ENCODE measurements at places on chromosomes 2 and 18. TPM values are rescaled to one million over a fixed set of nuclear protein-coding genes. Genes with fewer than 3 reads are reported as not detected.

GRCh38 chr2:163455815-163456214 is 280.0 kb downstream of the FIGN start:
- no peak for DNase-seq

- no peak for DNase-seq
Observed at GRCh38 chr2:27621524-27621923, 7.3 kb downstream of the CCDC121 start.

- no peak for DNase-seq
Observed at GRCh38 chr2:104856086-104856972, 2.4 kb downstream of the POU3F3 start.

GRCh38 chr2:114550364-114550763 is 107.9 kb downstream of the DPP10 start:
- DNase-seq: no peak

DNA sequence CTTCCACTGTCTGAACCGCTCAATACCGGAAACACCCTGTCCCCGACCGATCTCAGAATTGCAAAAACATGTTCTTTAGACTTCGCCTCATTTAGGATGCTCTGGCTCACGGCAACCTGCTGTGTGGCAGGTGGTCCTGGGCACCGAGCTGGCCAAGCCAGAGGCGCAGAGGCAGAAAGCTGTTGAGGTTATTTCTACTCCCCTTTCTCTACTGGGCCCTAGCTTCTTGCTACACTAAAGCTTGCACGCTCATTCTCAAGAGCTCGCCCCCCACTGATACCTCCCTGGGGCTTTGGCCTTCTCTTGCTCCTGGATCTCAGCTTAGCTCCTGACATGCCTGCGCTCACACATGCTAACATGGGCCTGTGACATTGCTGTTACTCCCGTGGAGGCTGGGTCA is 417.4 kb downstream of the LPIN1 start:
- DNase-seq: no peak

DNA sequence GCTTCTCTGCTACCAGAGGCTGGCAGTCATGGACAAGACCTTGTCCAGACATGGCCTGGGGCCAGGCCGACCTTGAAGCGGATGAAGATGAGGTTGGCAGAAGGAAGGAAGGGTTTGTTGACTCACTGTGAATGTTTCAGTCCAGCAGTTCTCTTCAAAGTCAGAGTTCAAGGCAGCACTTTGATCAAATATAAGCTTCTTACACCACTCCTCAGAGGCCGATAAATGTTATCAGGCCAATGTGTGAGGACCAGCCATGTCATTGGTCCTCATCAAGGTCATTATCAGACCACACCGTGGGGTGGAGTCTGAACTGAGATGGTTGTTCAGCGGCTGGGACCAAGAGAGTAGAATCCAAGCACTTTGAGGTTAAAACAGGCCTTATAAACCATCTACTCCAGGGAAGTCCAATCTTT is 35.5 kb downstream of the QPCT start:
- DNase-seq: no peak

- DNase-seq: no peak
Observed at GRCh38 chr2:165631089-165631488, 161.6 kb downstream of the CSRNP3 start.

DNA sequence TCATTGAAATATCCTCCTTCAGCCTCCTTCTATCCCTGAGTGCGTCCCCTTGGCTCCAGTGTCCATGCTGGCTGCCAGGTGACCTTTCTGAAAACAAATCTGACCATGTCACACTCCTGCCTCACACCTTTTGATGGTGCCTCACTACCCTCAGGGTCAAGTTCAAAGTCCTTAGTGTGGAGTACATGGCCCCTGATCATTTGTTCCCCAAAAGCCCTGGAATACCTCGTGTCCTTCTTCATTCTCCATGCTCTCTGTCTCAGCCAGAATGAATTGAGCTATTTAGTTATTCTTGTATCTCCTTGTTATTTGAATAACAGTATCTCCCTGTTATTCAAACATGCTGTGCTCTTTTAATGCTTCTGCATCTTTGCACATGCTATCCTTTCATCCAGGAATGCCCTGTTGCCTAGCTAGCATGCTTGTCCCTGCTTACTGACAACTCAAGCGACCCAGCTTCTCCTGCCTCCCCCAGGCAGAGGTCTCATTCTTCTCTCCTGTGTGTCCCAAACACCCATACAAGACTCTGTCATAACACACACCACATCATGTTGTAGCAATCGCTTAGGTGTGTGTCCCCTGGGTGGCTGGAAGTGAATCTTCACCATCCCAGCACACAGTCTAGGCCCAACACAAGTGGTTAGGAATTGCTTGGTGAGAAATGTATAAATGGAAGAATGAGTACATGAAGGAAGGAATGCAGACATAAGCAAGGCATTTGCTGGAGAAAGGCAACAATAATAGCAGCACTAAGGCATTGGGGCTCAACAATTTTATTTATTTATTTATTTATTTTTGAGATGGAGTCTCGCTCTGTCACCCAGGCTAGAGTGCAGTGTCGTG is 144.0 kb downstream of the DDX1 start:
- no peak for DNase-seq

DNA sequence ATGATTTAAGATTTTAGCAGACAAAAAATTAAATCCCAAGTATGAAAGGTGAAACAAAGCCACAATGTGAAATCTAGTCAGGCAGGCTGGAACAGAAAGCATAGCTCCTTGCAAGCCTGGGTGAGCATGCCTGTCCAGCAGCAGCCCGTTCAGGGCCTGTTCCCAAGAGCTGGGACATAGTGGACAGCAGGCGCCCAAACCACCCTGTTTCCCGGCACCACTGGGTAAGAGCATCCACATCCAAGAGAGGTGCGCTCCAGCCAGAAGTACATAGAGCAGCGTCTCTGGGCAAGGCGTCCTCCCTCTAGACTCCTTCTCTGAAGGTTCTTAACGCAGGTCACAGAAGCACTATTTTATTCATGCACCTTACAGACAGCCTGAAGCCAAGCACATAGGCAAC is 80.8 kb downstream of the DNER start:
- no peak for DNase-seq

BOLL gene
- not detected for polyA plus RNA-seq

DNA sequence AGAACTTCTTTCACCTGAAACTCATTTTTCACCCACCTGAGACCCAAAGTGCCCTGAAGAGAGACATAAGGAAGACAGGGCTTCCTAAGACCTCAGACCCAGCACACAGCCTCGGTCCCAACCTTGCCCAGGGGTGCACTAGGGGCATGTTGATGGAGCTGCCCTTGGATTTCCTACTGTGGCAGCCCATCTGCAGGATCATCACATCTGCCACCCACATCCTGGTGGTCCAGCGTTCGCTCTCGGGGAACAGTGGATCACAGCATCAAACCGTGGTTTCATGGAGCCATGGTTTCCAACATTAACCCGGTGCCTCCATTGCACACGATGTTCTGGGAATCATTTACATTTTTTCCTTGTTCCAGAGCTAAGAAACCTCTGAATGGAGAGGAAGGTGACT is 186.4 kb downstream of the TFCP2L1 start:
- no peak for DNase-seq

- no peak for DNase-seq
Observed at GRCh38 chr18:79361766-79362522, 33.8 kb upstream of the NFATC1 start.

DNA sequence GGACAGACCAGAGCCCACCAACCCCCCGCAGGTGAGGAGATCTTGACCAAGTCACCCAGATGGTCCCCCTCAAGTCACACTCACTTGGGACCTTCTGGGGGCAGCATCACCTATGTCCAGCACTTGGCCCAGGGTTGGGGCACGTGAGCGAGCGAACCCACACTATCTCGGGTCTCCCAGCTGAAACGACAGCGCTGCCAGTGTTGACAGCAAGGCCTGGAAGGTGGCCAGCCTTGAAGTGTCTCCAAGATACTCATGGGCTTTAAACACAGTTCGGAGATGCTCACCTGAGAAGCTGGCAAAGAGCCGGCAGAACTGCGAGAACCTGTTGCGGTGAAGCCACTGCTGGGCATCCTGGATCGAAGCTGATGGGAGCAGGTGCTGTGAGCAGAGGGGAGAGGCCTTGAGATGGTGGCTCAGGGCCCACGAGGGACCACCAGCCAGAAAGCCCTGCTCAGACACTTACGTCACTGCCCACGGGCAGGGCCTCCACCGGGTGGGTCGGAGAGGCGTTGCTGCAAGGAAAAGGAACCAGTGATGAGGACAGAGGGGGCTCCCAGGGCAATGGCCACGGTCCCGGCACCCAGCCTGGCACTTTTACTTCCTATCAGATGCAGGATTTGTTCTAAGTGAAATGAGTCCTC is 47.5 kb downstream of the TFCP2L1 start:
- DNase-seq: no peak

TEKT4 gene
- not detected for polyA plus RNA-seq

DNA sequence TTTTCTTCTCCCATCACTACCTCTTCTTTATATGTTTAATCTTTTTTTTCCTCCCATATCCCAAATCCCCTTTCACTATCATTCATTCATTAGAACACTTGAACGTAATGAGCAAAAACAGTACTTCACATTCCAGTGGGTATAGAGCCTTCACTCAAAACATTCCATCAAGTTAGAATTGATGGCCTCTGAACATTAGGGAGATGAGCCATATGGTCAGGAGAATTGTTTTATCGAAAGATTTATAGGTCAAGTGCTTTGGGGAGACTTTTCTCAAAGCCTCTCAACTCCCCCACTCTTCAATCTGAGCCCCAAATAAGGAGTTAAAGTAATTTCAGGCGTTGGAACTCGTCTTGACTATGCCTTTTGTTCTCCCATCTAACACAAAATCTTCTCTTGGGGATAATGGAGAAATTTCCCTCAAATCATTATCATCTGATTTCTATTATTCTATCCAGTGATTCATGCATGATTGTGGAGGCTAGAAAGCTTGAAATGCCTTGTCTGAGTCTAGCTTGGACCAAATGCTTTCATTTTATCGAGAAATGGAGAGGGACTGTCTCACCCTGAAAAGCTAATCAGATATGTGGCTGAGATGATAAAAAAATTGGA is 79.2 kb downstream of the KIAA2012 start:
- DNase-seq: no peak

RTKN gene
- 99.4 TPM for polyA plus RNA-seq

GRCh38 chr2:27715318-27716210 is 51.9 kb downstream of the SLC4A1AP start:
- DNase-seq: no peak

NT5C1B gene
- polyA plus RNA-seq: not detected

DNA sequence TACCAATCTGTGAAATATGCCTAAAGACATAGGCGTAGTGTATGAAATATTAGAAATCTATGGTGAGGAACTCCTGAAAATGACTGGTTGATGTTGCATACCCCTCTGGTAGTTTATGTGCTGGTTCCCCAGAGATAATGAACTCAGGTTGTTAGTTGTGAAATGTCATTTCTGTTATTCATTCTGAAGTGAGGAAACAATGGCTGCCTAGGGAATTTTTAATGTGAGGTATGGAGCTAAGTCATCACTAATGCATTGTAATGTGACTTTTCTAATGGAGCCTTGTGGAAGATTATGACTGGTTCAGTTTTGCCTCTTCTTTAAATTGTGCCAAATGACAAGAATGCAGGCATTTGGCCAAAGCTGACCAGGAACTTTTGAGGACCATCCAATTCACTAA is 61.6 kb upstream of the RAB27B start:
- peak; percentile 48 for DNase-seq

- peak; percentile 9 for DNase-seq
Observed at GRCh38 chr2:163878718-163879117, 142.9 kb upstream of the FIGN start.

Measured in mammary epithelial cell (primary cell).